ENCODE measurements at places on chromosomes 16 and 17. TPM values are rescaled to one million over a fixed set of nuclear protein-coding genes. Genes with fewer than 3 reads are reported as not detected.

Gene PRMT7
- 41.5 TPM for total RNA-seq

Gene KRT12
- not detected for total RNA-seq

Gene SLC25A19
- 8.8 TPM for total RNA-seq

Gene PLEKHG4
- 2.4 TPM for total RNA-seq

Gene MT2A
- total RNA-seq = 112 TPM

Gene KRTAP2-3
- total RNA-seq = 3.8 TPM

Gene RAB26
- 1.2 TPM for total RNA-seq

Gene EFNB3
- total RNA-seq = 7.6 TPM

Gene CBFA2T3
- 2.2 TPM for total RNA-seq

- peak overlapping the region; percentile 50 for H3K27ac ChIP-seq
- no peaks in the 10 kb centered on the region for H3K27me3 ChIP-seq
- H3K4me1 ChIP-seq = peaks cover 12% of the 10 kb centered on the region
- H3K36me3 ChIP-seq = peaks cover 19% of the 10 kb centered on the region
- peak overlapping the region; percentile 84 for H3K4me3 ChIP-seq
- no peak for DNase-seq
These were observed 755 bp upstream of the TUFM start for GRCh38 chr16:28846933-28847273.

- peaks cover 5% of the 10 kb centered on the region for H3K4me1 ChIP-seq
- peak; percentile 59 for DNase-seq
- no peaks in the 10 kb centered on the region for H3K36me3 ChIP-seq
- no peak overlapping the region for H3K27ac ChIP-seq
- no peak overlapping the region for H3K4me3 ChIP-seq
These were observed 19.1 kb upstream of the TEX2 start for GRCh38 chr17:64281962-64282752.

DNA sequence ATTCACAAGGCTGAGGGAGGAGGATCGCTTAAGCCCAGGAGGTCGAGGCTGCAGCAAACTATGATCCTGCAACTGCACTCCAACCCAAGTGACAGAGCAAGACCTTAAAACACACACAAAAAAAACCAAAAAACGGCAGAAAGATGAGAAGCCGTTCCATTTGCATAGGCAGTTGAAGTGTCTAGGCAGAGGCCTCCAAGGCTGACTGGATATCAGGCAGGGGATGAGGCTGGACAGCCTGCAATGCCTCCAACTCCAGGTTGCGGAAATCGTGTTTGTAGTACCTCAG, 2.0 kb upstream of the FBXL19 start:
- no peak overlapping the region for H3K27ac ChIP-seq
- no peaks in the 10 kb centered on the region for H3K27me3 ChIP-seq
- peaks cover 20% of the 10 kb centered on the region for H3K4me1 ChIP-seq
- peak overlapping the region; percentile 97 for H3K4me3 ChIP-seq
- no peaks in the 10 kb centered on the region for H3K36me3 ChIP-seq

DNA sequence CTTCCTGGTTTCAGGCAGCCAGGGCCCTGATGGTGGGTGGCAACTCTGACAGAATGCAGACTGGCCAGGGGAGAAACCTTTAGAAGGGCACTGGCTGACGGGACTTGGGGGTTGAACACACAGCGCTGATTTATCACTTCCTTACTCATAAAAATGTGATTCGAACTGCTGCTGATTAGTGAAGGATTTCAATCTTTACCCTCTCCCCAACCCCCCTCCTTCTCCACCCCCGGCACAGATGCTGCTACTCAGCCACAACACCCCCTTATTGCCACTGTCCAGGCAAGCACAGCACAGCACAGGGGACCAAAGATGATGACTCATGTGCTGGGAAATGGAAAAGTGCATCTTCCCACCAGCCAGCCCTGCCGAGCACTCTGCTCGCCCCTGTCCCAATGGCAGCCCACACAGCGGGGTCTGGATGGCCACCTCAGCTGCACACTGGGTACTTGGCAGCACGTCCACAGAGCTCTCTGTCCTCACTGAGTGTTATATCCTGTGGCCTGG, 70.1 kb downstream of the SMG6 start:
- no peaks in the 10 kb centered on the region for H3K36me3 ChIP-seq
- peak overlapping the region; percentile 95 for H3K27ac ChIP-seq
- H3K4me1 ChIP-seq = peaks cover 50% of the 10 kb centered on the region
- peak; percentile 91 for DNase-seq

- H3K27me3 ChIP-seq = no peaks in the 10 kb centered on the region
- DNase-seq = no peak
- H3K36me3 ChIP-seq = peaks cover 48% of the 10 kb centered on the region
- H3K4me1 ChIP-seq = peaks cover 4% of the 10 kb centered on the region
- no peak overlapping the region for H3K4me3 ChIP-seq
These were observed 71.2 kb downstream of the PLD6 start for GRCh38 chr17:17134957-17135333.

DNA sequence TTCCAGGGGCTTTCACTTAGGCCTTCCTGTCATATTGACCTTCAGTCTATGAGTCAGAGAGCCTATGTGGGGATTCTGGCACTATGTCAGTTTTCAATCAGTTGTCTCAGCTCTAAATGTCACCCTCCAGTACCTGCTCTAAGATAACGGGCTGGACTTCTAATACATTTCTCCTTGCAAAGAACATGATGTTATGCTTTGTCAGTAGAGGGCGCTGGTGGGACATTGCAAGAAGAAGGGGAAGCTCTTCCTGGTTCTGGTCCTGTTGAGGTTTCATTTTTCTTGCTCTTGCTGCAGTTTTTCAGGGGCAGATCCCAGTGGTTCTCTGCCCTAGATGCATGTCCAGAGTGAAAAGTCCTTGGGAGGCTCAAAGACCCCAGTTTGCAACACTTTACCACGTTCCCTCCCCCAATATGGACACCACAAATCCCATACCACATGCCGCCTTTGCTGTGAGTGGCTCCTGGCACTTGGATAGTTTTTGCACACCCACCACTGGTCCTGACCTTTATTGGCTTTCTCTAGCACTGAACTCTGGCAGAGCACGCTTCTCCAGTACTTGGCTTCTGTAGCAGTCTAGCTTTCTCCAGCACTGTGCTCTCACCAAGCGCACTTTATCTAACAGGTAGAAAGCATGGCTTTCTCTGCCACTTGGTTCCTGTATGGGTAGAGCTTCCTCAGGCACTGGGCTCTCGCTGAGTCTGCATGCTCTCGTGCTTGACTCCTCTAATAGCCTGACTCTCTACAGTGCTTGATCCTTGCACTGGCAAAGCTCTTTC, 49.0 kb downstream of the BCL7C start:
- H3K27me3 ChIP-seq = no peaks in the 10 kb centered on the region
- peak; percentile 55 for DNase-seq
- H3K36me3 ChIP-seq = no peaks in the 10 kb centered on the region
- H3K27ac ChIP-seq = no peak overlapping the region
- H3K4me3 ChIP-seq = no peak overlapping the region
- H3K4me1 ChIP-seq = no peaks in the 10 kb centered on the region

- peak overlapping the region; percentile 82 for H3K4me3 ChIP-seq
- peak overlapping the region; percentile 81 for H3K27ac ChIP-seq
- H3K4me1 ChIP-seq = peaks cover 21% of the 10 kb centered on the region
These were observed 460 bp downstream of the ELOB start for GRCh38 chr16:2776500-2777139.

DNA sequence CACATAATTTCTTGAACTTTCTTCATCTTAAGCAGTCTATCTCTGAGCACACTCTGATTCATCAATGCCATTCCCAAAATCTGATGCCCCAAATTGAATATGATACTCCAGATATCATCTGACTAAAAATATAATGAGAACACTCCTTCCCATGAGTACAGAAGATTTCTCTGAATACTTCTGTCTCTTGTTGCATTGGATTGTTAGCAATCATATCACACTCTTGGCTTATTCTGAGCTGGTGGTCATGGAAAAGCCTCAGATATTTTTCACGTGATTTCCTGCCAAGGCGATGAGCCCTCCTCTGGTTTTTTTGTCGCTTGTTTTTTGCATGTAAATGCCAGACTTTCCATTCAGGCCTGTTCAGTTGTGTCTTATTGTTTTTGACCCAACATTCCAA, 87.2 kb downstream of the NOG start:
- peaks cover 29% of the 10 kb centered on the region for H3K27me3 ChIP-seq
- H3K36me3 ChIP-seq = no peaks in the 10 kb centered on the region
- peaks cover 37% of the 10 kb centered on the region for H3K4me1 ChIP-seq
- no peak overlapping the region for H3K4me3 ChIP-seq
- H3K27ac ChIP-seq = peak overlapping the region; percentile 81
- DNase-seq = peak; percentile 39

GRCh38 chr16:17578981-17579874, 108.5 kb upstream of the XYLT1 start:
- H3K27me3 ChIP-seq = no peaks in the 10 kb centered on the region
- H3K36me3 ChIP-seq = no peaks in the 10 kb centered on the region
- peak; percentile 85 for DNase-seq

GRCh38 chr17:57266902-57267311, 10.6 kb downstream of the MSI2 start:
- no peaks in the 10 kb centered on the region for H3K27me3 ChIP-seq
- peaks cover 9% of the 10 kb centered on the region for H3K4me1 ChIP-seq
- H3K4me3 ChIP-seq = no peak overlapping the region

DNA sequence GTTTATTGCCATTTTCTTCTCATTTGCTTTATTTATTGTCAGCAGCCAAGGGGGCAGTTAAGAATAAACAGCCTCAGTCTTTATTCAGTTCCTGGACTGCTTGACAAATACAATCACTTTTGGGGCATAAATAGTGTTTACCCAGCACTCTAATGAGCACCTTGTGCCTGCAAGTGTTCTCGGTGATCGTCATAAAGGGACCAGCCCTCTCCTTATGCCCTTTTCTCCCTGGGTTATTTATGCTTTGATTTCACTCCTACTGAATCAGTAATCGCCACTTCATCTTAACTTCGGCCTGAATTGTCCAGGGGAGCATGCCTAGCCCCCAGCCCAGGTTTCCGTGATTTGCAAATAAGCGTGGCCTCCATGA, 55.7 kb upstream of the CACNG5 start:
- H3K4me3 ChIP-seq = no peak overlapping the region
- DNase-seq = no peak
- no peak overlapping the region for H3K27ac ChIP-seq
- H3K4me1 ChIP-seq = peaks cover 8% of the 10 kb centered on the region
- no peaks in the 10 kb centered on the region for H3K27me3 ChIP-seq

DNA sequence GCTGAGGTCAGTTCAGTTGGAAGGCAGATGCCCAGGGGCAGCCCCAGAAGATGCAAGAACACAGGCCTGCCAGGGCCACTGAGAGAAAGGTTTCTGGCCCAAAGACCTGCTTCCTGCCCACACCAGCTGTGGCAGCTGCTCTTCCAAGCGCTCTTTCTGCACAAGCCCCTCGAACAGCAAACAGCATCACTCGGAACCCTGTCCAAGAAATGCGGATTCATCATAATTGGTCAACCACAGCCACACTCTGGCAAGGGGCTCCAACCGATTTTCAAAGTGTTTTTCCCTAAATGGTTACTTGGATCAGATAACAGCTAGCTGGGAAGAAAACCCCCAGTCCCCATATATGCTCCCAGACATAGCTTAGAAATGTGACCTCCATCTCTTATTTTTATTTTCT, 71.1 kb upstream of the DNAH17 start:
- peaks cover 3% of the 10 kb centered on the region for H3K27me3 ChIP-seq
- H3K27ac ChIP-seq = no peak overlapping the region
- H3K36me3 ChIP-seq = no peaks in the 10 kb centered on the region
- DNase-seq = no peak

DNA sequence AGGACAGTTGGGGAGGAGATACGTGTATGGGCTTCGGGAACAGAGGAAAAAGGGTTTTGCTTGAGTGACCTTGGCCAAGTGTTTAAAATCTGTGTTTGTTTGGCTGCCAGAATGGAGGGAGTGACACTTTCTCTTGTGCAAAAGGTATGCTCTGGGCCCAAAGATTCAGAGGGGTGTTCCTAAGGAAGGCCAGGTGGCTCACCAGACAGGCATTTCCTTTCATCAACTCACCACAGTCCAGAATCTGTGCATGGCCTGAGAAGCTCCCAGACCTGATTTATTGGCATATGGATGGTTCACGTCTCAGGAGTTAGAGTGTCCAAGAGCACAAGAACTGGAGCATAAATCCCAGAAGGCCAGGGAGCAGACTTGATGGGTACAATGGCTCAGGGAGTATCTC, 53.4 kb upstream of the NLK start:
- no peak overlapping the region for H3K4me3 ChIP-seq
- H3K27ac ChIP-seq = no peak overlapping the region
- DNase-seq = peak; percentile 22
- H3K27me3 ChIP-seq = no peaks in the 10 kb centered on the region

DNA sequence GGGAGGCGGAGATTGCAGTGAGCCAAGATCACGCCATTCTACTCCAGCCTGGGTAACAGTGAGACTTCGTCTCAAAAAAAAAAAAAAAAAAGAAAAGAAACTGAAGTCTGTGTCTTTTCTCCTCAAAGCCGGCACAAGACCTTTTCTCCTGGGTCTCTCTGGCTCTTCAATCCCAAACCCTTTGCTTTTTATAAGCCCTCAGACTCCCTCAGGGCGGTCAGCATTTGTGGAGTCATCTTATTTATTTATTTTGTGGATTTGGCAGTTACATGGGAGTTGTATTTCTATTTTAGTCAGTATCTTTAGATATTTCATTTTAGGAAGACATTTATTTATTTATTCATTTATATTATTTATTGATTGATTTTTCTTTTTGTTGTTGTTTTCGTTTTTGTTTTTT, 57.7 kb upstream of the MAP3K14 start:
- peaks cover 28% of the 10 kb centered on the region for H3K4me1 ChIP-seq
- no peak overlapping the region for H3K27ac ChIP-seq
- H3K4me3 ChIP-seq = no peak overlapping the region
- DNase-seq = no peak

DNA sequence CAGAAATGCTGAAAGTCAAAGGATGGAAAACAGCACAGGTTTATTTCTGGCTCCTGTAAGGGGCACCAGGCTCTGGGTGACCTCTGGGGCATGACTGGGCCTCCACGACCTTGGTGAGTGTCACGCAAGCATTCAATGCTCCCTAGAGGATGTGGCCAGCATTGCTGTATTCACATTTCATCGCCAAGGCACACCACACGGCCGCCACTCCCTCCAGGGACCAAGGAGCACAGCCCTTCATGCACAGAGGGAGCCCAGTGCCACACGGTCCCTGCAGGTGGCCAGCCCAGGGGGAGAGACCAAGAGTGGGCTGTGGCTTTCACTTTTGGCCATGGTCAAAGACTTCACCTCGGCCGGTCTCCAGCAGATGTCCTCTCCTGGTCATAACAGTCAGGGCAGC, 137.4 kb upstream of the TNRC6C start:
- H3K4me3 ChIP-seq = no peak overlapping the region
- H3K27me3 ChIP-seq = peaks cover 3% of the 10 kb centered on the region
- no peak for DNase-seq
- peaks cover 6% of the 10 kb centered on the region for H3K4me1 ChIP-seq
- no peak overlapping the region for H3K27ac ChIP-seq

- no peak for DNase-seq
- no peaks in the 10 kb centered on the region for H3K4me1 ChIP-seq
- no peaks in the 10 kb centered on the region for H3K36me3 ChIP-seq
These were observed 260.7 kb upstream of the CA10 start for GRCh38 chr17:52419229-52419641.
